Activated B cell treated with CpG ODN at 0.5 μM for 24 hours (primary cell): ENCODE measurements at places on chromosomes 4 and X.

DNA sequence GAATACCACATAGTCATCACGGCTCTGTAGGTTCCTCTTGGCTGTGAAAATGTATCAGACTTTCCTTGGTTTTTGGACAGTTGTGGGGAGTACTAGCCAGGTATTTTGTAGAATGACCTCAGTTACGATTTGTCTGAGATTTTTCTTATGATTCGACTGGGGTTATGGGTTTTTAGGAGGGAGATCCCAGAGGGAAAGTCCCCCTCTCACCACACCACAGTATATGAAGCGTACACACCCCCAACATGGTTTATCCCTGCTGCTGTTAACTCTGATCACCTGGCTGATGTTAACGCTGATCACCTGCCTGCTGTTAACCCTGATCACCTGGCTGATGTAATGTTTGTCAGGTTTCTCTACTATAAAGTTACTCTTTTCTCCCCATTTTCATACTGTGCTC, 72.6 kb downstream of the ANAPC4 start:
- DNase-seq = no peak

- DNase-seq = no peak
These were observed 34.1 kb downstream of the ART3 start for GRCh38 chr4:76108467-76109181.

DNA sequence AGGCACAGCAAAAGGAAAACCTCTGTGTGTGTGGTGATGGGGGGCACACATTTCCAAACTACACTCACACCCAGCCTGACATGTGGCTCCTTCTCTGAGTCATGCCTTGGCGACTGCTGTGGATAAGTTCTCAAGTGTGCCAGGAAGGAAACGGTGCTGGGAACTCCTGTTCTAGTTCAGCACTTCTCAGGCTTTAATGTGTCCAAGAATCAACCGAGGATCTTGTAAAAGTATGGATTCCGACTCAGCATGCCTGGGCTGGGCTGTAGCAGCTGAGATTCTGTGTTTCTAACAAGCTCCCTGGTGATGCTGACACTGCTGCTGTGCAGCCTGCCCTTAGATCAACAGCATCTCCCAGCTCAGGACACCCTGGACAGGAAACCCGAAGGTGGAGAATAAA, 20.2 kb downstream of the CLNK start:
- no peak for DNase-seq

DNA sequence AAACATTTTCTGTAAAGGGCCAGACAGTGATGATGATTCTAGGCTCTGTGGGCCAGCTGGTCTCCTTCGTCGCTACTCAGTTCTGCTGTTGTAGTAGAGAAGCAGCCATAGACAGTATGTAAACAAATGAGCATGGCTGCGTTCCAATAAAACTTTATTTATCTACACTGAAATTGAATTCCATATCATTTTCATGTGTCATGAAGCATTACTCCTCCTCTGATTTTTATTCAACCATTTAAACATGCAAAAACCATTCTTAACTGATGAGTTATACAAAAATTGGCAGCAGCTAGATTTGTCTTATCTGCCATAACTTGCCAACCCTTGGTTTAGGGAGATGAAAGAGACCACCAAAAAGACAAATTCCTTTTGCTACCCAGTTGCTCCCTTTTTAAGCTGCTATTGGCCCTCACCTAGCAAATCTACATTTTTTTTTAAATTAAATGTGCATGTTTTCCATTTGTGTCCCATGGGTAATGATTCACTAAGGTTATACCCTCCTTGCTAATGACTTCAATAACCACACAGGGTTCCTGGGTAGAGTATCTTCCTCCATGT, 309.9 kb downstream of the DHX15 start:
- no peak for DNase-seq

DNA sequence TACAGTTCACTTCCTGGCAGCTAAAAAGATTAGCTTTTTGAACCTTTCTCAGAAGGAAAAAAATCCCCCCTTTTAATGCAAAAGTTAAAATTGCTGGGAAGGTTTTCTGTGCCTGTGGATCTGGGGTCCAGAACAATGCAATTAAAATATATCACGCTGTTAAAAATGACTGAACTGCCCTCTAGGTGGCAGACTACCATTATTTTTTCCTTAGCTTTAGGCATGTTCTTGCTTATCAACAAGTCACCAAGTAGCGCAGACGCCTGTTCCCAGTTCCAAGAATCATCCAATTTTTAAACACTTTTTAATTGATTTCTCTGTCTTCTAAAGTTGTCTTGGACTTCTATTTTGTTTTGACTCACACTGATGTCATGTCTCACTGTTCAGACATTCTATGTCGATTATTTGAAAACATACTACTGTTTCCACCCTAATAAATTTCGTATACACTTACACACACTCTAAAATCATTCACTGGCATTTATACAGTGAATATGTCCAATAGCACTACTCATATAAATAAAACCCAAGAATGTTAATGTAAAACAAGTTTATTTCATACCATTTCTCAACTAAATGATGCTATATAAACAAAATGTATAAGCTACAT, 661.6 kb downstream of the RAPGEF2 start:
- no peak for DNase-seq

DNA sequence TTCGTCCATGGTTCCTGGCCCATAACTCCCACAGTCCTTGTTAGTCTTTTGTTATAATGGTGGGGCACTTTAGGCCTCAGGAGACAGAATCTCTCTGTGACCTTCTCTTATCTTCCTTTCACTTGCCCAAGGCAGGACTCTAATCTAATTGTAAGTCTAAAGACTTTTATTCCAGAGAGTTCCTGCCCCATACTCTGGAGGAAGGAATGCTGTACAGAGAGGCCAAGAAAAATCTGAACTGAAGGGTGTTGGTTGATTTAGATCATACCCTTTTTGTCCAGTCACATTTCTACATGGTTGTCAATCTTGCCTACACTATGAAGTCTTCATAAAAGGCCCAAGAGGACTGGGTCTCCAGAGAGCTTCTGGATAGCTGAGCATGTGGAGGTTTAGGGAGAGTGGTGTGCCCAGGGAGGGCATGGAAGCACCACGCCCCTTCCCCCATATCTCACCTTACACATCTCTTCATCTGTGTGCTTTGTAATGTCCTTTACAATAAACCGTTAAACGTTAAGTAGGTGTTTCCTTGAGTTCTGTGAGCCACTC, 84.5 kb downstream of the AFF1 start:
- no peak for DNase-seq

GRCh38 chr4:182338746-182339145, 95.5 kb downstream of the TENM3 start:
- DNase-seq = no peak

DNA sequence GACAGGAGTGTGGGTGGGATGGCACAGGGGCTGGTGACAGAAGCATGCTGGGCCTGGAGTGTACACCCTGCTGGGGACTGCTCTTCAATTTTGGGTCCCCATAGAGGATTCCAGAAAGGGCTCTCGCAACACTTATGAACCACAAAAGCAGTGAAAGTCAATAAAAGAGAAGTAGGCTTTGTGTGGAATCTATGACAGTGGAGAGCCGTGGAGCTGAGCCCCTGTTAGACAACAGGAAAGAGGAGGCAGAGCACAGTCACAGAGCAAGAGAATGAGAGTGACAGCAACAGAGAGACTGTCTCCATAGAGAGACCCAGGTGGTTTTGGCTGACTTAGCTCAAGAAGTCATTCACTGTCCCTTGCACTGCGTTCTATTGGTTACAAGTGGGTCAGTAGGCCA, 135.1 kb upstream of the ATP6AP2 start:
- DNase-seq = no peak

- peak; percentile 34 for DNase-seq
These were observed 4.5 kb upstream of the PLCXD1 start for GRCh38 chrX:276581-277201.

GRCh38 chr4:52866734-52867133, 4.6 kb downstream of the RASL11B start:
- no peak for DNase-seq

DNA sequence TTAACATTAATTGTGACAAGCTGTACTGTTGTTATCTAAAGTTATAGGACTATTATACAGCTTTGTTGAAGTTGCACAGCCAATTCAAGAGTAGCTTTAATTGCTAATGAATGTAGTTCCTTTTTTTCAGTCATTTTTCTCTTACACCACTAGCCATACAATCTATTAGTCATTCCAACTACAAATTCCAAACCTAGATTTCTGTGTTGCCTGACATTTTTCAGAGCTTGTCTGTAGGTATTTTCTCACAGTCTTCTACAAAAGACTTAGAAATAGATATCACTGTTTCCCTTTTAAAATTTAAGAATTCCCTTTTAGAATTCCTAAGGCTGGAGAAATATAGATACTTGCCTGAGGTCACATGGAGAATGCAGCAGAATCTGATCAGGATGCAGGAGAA, 307.0 kb upstream of the HS3ST1 start:
- no peak for DNase-seq

- DNase-seq = no peak
These were observed 14.2 kb downstream of the TAB3 start for GRCh38 chrX:30874851-30875250.

DNA sequence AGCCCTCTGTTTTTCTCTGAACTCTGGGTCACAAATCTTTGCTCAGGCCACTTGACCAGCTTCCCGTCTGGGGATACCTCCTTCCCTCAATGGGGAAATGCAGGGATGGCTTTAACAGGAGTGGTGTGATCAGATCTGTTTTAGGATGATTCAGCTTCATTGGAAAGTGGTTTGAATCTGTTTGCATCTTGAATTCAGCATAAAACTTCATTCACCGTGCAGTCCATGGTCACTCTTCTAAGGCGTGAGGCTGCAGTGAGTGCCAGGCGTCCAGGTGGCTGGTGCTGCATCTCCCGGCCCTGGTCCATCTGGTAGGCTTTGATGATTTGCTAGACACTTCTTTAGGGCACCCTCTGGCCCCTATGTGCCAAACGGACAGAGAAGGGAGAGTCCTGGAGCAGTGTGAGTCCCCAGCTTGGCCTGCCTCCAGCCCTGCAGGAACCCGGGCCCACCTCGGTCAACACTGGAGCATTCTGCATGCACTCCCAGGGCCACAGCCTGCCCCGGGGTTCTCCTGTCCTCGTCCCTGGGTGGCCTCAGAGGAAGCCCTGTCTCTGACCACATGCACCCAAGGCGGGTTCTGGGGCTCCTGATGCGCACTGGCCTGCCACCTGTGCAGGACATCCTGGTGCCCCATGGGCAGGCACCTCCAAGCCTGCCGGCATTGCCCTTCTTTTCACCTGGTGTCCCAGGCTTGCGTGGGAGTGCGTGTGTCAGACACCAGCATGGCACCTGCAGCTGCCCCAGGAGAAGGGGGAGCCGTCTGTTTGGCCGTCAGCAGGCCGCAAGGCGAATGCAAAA, 251.5 kb upstream of the PSAPL1 start:
- DNase-seq = no peak

- no peak for DNase-seq
These were observed 115.3 kb downstream of the ATP8A1 start for GRCh38 chr4:42541647-42542046.
